CD4-positive, alpha-beta T cell treated with Interleukin-12 subunit alpha and Interleukin-12 subunit beta, for 1 hour (primary cell): ENCODE measurements at places on chromosomes 5 and 9.

GRCh38 chr9:70561111-70561510 lies 146.7 kb upstream of the KLF9 start:
- DNase-seq = no peak

GRCh38 chr5:116454417-116454927 lies 120.2 kb downstream of the SEMA6A start:
- no peak for DNase-seq

DNA sequence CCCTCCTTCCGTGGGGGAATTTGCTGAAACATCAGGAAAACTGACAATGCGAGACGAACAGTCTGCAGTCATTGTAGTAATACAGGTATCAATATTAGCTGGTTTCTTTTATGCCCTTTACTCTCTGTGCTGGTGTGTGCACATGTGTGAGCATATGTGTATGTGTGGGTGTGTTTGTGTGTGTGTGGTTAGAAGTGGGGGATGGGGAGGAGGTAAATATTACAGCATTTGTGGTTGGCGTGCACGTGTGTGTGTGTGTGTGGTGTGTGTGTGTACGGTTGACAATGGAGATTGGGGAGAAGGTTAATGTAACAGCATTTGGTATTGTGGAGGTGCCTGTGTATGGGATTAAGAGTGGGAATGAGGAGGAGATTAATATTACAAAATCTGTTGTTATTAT lies 219.4 kb downstream of the ADGRV1 start:
- no peak for DNase-seq

DNA sequence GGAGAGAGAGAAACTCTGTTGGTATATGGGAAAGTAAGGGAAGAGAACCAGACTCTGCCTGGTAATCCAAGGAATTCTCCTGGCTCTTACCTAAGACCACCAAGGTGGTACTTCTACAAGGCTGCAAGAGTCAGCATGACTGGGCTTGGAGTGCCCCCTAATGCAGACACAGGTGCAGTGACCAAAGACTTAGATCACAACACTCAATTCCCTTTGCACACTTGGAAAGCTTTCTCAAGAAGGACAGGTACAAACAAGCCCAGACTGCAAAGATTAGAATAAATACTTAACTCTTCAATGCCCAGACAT lies 25.2 kb downstream of the UGT3A2 start:
- DNase-seq = no peak

DNA sequence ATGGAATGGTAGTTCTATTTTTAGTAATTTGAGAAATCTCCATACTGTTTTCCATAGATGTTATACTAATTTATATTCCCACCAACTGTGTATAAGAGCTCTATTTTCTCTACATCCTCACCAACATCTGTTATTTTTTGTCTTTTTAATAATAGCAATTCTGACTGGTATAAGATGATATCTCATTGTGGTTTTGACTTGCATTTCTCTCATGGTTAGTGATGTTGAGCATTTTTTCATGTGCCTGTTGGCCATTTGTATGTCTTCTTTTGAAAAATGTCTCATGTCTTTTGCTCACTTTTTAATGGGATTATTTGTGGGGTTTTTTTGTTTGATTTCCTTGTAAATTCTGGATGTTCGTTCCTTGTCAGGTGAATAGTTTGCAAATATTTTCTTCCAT lies 154.4 kb downstream of the ZSWIM6 start:
- no peak for DNase-seq

- DNase-seq = no peak
Measured at GRCh38 chr5:179825655-179826182, 5.0 kb downstream of the SQSTM1 start.
